ENCODE measurements at places on chromosomes 3 and 15. TPM values are rescaled to one million over a fixed set of nuclear protein-coding genes. Genes with fewer than 3 reads are reported as not detected.

DNA sequence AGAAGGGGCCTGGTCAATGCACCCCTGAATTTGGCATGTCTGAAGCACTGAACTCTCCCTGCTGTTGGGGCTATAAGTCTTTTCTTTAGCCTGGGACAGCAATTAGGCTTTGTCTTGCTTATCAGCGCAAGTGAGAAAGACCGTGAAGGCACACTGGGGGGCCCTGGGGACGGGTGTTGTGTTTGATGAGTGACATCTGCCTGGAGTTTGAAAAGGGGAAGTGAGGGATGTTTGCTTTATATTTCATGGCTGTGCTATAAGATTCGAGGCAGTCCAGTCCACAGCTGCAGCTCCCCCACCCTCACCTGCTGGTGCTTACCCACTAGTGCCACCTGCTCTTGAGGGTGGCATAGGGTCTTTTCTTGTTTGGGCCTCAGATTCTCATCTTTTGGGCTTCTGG, 44.8 kb downstream of the CEMIP start:
- DNase-seq, result no peak

TRAK1 gene
- 48.2 TPM for total RNA-seq

- no peak for DNase-seq
These were observed 153.8 kb upstream of the RAP2B start for GRCh38 chr3:153008226-153008625.

PLCH1 gene
- total RNA-seq, result 20.9 TPM

DNA sequence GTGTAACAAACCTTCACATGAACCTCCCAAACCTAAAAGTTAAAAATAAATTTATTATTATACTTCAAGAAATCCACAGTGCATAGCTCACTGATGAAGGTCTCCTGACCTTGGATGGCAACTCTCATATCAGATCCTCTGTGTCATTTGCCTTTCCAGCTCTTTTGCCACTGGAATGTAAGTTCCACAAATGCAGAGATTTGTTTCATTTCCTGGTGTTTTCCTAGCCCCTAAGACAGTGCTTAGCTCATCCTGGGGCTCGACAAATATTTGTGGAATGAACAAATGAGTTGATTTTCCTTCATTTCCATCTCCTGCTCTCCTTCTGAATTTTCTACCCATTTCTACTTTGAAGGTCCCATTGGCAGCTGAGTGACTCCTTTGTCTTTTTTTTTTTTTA, 56.0 kb downstream of the FRMD4B start:
- no peak for DNase-seq
